ENCODE measurements at places on chromosomes 16 and 17. TPM values are rescaled to one million over a fixed set of nuclear protein-coding genes. Genes with fewer than 3 reads are reported as not detected.

PLA2G10 gene
- not detected for total RNA-seq

RAB37 gene
- total RNA-seq: not detected

WNK4 gene
- 22.8 TPM for total RNA-seq

PRSS33 gene
- total RNA-seq: not detected

CD300A gene
- total RNA-seq: not detected

PRAC1 gene
- not detected for total RNA-seq

DNA sequence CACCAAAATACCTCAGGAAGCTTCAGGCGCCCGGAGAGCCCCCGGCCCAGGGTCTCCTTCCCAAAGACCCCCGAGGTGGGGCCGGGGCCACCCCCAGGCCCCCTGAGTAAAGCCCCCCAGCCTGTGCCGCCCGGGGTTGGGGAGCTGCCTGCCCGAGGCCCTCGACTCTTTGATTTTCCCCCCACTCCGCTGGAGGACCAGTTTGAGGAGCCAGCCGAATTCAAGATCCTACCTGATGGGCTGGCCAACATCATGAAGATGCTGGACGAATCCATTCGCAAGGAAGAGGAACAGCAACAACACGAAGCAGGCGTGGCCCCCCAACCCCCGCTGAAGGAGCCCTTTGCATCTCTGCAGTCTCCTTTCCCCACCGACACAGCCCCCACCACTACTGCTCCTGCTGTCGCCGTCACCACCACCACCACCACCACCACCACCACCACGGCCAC, 6.7 kb upstream of the TMEM88 start:
- no peak for DNase-seq
- H3K4me1 ChIP-seq: peaks cover 20% of the 10 kb centered on the region
- H3K36me3 ChIP-seq: peaks cover 11% of the 10 kb centered on the region
- no peaks in the 10 kb centered on the region for H3K27me3 ChIP-seq
- H3K27ac ChIP-seq: no peak overlapping the region

DNA sequence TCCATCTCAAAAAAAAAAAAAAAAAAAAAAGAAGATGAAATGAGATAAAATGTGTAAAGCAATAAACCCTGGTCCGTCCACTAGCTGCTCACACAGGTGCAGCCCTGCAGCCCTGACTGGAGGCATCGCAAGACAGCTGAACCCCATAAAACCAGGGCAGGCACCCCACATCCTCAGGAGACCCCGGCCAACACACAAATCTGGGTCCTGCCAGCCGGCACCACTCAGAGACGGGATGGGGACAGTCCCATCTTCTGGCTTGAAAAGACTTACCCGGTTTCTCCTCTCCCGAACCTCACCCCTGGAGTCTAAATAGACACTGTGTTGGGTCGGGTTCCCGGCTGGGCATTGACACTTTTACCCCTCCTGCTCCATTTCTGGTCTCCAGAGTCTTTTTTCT, 52.7 kb upstream of the TNRC6C start:
- H3K36me3 ChIP-seq: no peaks in the 10 kb centered on the region
- H3K27ac ChIP-seq: no peak overlapping the region
- no peaks in the 10 kb centered on the region for H3K4me1 ChIP-seq
- H3K4me3 ChIP-seq: no peak overlapping the region
- peaks cover 34% of the 10 kb centered on the region for H3K27me3 ChIP-seq
- DNase-seq: no peak

DNA sequence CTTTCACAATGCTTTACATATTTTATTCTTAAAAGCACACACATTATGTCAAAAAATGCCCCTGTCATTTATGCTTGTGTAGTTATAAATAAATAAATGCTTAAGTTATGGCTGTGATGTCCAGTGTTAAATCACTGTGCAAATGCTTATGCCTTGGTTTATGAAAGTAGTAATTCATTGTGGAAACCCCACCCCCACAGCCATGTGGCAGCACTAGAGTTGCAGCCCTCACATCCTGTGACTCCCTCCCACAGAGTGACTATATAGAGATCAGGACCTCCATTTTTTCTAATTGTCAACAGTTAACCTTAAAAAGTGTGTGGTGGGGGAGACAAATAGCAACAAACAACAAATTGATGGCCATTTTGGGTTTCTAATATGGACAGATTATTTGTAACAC, 2.4 kb downstream of the SKAP1 start:
- H3K27me3 ChIP-seq: peaks cover 37% of the 10 kb centered on the region
- H3K36me3 ChIP-seq: no peaks in the 10 kb centered on the region
- no peak overlapping the region for H3K4me3 ChIP-seq
- no peak for DNase-seq
- H3K4me1 ChIP-seq: peaks cover 2% of the 10 kb centered on the region

DNA sequence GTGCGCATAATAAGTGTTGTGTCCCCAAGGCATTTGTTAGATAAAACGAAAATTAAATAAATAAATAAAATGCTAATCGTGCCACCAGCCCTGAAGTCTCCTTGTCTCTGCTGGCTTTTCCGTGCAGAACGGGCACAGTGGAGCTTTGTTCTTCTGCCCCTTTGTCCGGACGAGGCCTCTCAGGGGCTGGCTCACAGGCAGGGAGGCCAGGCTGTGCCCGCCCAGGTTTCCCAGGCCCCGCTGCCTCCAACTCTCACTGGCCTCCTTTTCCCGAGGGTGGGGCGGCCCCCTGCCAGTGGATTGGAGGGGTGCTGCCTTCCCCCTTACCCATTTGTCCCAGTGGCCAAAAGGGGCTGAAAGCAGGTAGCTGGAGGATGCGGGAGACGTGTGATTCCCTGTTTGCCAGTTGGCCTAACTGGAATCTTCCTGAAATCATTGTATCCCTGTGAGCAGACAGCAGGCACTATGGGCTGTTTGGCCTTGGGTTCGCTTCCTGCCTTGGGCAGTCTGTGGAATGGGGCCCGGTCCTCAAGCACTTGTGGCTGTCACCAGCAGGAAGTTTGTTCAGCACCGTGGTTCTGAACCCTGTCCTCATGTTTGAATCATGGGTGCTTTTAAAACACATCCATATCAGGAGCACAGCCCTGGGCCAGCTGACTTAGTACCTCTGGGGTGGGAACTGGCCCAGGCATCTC, 64.4 kb downstream of the KSR1 start:
- H3K36me3 ChIP-seq: no peaks in the 10 kb centered on the region
- H3K27me3 ChIP-seq: no peaks in the 10 kb centered on the region
- no peak overlapping the region for H3K4me3 ChIP-seq
- H3K4me1 ChIP-seq: no peaks in the 10 kb centered on the region
- DNase-seq: no peak

DNA sequence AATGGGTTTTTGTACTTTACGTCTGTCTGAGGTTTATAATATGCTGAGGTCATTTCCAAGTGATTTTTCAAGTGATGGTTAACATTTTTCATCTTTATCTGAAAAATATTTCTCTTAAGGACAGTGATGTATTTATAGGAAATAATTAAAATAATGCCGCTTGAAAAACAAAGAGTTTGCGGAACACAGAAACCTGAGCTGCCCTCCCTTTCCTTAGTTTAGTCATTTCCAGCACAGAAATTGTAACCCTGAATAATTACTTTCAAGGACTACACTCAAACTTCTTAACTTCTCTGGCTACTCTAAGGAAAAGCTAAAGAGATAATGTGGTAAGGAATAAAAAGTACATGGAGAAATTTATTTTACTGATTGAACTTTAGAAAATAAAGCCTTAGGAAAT, 54.6 kb downstream of the MRTFB start:
- no peak overlapping the region for H3K4me3 ChIP-seq
- no peak overlapping the region for H3K27ac ChIP-seq
- H3K4me1 ChIP-seq: no peaks in the 10 kb centered on the region
- no peaks in the 10 kb centered on the region for H3K27me3 ChIP-seq
- no peak for DNase-seq

DNA sequence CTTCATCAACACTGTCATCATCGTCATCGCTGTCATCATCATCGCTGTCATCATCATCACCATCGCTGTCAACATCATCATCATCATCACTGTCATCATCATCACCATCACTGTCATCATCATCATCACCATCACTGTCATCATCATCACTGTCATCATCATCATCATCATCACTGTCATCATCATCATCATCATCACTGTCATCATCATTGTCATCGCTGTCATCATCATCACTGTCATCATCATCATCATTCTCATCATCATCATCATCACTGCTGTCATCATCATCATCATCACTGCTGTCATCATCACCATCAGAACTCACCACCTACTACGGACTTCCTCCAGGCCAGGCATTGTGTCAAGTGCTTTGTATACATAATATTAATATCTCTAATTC, 160.6 kb downstream of the AIPL1 start:
- no peaks in the 10 kb centered on the region for H3K36me3 ChIP-seq
- H3K27me3 ChIP-seq: no peaks in the 10 kb centered on the region

DNA sequence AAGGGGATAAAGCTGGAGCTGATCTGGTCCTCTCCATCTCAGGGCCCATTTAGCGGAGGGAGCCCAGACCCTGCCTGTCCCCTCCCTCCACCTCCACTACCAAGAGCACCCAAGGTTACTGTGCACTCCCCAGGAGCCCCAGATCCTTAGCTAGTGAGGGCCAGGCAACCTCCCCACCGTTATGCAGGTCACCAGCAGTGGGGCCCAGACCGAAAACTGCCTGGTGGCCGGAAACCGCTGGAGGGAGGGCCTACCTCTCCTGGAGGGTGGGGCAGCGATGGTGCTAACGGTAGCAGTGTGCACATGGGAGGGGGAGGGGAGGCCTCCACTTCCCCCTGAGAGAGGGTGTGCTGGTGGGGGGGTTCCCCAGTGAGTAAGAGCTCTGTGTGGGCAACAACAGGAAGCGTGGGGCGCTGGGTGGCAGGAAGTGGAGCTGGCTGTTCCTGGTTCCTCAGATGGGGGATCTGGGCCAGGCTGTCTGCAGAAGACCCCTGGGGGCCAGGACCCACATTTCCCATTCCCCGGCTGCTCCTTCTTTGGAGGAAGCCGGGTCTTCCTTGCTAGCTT, 4.4 kb downstream of the FMNL1 start:
- DNase-seq: no peak
- H3K4me3 ChIP-seq: no peak overlapping the region
- H3K36me3 ChIP-seq: no peaks in the 10 kb centered on the region
- peaks cover 14% of the 10 kb centered on the region for H3K27me3 ChIP-seq

DNA sequence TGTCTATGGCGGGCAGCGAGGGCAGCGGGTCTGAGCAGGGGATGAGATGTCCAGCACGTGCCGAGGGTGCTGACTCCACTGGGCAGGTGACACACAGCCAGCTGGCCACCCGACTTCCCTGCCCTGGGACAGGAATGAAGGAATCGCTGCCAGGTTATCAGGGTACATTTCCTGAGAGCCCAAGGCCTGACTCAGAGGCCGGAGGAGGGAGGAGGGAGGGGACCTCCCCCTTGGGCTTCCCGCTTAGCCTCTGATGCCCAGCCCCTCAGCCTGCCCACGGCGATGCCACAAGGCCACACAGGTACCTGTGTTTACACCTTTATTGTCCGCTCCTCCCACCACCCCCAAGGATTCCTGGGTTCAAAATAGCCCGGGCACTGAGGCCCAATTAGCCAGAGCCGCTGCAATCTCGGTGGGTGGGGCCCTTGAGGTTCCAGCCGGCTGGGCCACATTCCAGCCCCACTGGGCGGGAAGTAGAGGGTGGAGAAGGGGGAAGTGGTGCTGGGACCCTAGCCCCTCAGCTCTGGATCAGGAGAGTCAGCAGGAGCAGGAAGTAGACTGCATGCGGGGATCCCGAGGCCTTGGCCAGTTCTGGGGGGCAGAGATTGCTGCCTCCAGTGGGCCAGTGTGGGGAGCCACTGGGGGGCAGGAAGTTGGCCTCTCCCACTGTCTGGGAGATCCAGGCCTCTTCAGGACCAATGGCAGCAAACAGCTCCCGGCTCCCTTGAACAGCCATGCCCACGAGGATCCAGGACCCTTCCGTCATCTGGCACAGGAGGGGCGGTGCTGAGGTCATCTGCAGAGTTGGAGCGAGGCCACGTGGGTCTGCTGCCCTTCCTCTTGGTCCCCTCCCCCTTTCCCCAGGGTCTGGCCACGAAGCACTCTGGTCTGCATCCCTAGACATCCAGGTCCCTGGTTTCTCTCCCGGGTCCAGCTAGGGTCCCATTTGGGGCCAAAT, 3.4 kb upstream of the PRSS8 start:
- H3K4me1 ChIP-seq: peaks cover 36% of the 10 kb centered on the region
- H3K4me3 ChIP-seq: no peak overlapping the region
- H3K27me3 ChIP-seq: no peaks in the 10 kb centered on the region
- no peaks in the 10 kb centered on the region for H3K36me3 ChIP-seq
- H3K27ac ChIP-seq: no peak overlapping the region
- peak; percentile 65 for DNase-seq

GRCh38 chr17:15382914-15383313, 41.5 kb upstream of the TEKT3 start:
- no peaks in the 10 kb centered on the region for H3K36me3 ChIP-seq
- H3K27ac ChIP-seq: no peak overlapping the region

DNA sequence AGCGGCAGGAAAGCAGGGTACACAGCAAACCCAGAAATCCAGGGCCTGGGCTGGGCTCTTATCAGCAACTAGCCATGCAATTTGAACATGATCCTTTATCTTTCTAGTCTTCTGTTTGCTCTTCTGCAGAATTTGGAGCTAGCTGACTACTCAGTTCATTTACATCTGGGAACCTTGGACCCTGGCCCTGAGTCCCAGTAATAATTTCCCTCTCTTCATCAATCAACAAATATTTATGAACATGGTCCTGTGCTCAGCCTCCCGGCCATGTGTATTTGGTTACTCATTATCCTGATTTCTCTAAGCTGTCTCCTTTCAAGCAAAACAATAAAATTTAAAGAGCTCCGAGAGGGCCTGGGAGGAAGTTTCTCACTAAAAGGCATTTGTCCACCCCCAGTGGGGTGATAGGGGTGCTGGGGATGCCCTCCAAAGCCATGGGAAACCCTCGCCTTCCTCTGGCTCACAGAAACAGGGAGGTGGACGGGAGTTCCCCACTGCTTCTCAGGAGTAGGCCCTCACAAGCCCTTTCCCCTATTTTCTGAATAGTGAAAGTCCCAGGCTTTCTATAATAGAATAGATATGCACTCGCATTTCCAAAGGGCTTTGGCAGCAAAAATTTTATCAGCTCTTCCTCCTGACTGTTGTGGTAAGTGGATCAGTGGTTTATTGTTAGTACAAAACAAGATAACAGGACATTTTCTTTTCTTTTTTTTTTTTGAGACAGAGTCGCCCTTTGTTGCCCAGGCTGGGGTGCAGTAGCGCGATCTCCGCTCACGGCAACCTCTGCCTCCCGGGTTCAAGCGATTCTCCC, 6.9 kb upstream of the WDR59 start:
- H3K4me3 ChIP-seq: no peak overlapping the region
- H3K36me3 ChIP-seq: no peaks in the 10 kb centered on the region
- H3K27me3 ChIP-seq: no peaks in the 10 kb centered on the region
- no peak overlapping the region for H3K27ac ChIP-seq

DNA sequence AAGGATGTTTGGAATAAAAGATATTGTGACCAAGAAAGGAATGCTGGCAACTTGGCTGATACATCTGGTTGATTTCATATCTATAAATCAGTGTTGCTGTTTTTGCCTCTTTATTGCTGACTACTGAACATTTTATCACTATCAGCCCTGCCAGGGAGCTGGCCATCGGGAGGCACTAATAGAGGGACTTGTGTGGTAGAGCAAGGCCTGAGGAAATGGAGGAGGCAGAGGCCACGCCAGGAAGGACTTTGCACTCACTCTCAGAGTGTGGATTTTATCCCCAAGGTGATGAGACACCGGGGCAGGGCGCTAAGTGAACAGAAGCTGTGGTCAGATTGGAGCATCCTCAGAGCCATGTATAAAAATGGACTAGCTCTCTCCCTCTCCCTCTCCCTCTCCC, 9.3 kb upstream of the CYB561 start:
- H3K4me3 ChIP-seq: no peak overlapping the region
- DNase-seq: no peak
- no peak overlapping the region for H3K27ac ChIP-seq
- H3K4me1 ChIP-seq: peaks cover 9% of the 10 kb centered on the region

GRCh38 chr17:35293151-35293847, 50.4 kb downstream of the SLFN5 start:
- H3K36me3 ChIP-seq: no peaks in the 10 kb centered on the region
- no peak overlapping the region for H3K4me3 ChIP-seq
- DNase-seq: no peak
- no peaks in the 10 kb centered on the region for H3K4me1 ChIP-seq

All from astrocyte (in vitro differentiated cells and primary cell).